ENCODE measurements at places on chromosomes 3 and 15. TPM values are rescaled to one million over a fixed set of nuclear protein-coding genes. Genes with fewer than 3 reads are reported as not detected.

MCTP2 gene
- 5.4 TPM for total RNA-seq

ADAMTS9 gene
- 53.8 TPM for total RNA-seq

LRRIQ4 gene
- 0.31 TPM for total RNA-seq

DNA sequence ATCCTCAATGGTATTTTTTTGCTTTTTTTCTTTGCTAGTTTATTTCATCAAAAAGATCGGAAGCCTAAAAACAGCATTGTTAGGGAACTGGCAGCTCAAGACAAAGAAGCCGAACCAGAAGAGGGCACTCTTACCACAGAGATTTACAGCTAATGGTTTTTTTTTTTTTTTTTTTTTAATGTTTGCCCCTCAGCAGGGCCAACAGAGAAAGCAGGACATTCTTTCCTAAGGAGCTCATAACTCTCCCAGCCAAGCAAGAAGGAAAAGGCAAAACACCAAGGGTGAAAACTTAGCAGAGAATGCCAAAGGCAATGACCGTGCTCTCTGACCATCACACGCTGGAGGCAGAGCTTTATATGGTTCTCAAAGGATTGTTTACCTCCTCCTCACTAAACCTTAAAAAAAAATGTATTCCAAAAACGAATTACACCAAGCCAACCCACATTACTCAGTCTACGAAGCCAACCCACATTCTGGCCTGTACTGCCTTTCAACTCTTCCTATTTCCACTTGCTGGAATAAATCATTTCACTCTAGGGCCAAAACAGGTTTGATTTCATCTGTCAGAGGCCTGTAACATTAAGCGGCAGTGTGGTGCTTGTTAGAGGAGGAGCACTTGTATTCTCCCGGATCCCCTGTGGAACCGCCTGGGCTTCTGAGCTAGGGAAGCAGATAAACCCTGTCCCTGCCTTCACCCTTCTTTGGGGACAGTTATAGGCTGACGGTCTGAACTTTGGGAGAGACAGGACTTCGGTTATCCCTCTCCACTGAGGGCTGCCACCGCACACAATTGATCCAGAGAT, 35.6 kb upstream of the GYG1 start:
- no peak for DNase-seq
- peaks cover 12% of the 10 kb centered on the region for H3K4me1 ChIP-seq
- no peaks in the 10 kb centered on the region for H3K27me3 ChIP-seq
- no peak overlapping the region for H3K4me3 ChIP-seq

DNA sequence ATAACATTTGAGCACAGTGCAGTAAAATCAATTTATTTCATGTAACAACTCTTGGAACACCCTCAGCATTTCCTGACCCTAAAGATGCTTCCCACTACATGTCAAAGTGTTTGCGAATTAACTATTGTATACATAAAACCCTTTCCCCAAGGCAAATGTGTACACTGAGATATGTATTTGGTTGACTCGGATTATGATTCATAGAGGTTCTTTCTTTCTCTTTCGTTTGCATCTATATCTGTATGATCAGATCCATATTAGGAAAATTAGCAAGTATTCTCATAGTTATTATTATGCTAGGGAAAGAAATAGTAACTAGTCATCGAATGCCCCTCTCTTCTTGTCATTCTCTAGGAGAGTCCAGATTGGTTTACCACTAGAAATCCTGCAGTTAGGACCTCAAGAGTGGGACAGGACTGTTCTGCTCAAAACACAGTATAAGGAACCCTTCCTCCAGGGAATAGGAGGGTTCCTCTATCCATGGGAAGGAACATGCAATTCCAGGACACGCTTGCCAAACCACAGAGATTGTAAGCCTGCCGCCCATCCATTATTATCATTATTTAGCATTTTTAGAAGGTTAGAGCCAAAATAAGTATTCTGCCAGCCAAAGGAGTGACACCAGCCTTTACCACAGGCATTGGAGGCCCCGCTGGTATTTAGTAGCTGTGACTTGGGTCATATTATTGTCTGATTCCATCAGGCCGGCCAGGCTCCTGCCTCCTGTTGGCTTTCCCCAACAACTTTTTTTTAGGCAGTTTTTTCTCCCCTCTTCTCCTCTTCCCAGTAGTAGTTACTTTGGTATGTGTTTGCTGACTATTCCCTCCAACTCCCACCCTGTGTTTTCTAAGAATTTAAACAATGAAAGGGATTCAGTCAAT, 100.7 kb downstream of the GALK2 start:
- no peaks in the 10 kb centered on the region for H3K27me3 ChIP-seq
- DNase-seq: no peak
- H3K4me3 ChIP-seq: no peak overlapping the region
- peaks cover 1% of the 10 kb centered on the region for H3K36me3 ChIP-seq
- no peaks in the 10 kb centered on the region for H3K4me1 ChIP-seq
- no peak overlapping the region for H3K27ac ChIP-seq

DNA sequence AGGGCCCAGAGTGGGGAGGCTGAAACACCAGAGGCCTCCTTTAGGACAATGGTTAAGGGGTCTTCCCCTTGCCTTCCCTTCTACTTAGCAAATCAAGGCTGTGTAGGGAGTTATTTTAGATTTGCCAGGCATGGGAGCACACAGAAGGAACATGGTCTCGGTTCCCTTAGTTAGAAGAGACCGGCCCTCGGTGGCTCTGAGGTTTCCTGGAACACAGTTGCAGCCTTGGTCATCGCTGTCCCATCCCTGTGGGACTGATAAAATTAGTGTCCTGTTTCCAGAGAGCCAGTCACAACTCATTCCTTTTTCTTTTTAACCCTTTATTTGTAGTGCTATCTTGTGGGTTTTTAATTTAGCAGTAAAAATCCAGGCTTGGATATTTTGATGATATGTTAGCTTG, 81.4 kb downstream of the CRTC3 start:
- no peaks in the 10 kb centered on the region for H3K27me3 ChIP-seq
- H3K4me1 ChIP-seq: peaks cover 16% of the 10 kb centered on the region
- peaks cover 14% of the 10 kb centered on the region for H3K36me3 ChIP-seq
- H3K27ac ChIP-seq: no peak overlapping the region
- no peak for DNase-seq
- no peak overlapping the region for H3K4me3 ChIP-seq

DNA sequence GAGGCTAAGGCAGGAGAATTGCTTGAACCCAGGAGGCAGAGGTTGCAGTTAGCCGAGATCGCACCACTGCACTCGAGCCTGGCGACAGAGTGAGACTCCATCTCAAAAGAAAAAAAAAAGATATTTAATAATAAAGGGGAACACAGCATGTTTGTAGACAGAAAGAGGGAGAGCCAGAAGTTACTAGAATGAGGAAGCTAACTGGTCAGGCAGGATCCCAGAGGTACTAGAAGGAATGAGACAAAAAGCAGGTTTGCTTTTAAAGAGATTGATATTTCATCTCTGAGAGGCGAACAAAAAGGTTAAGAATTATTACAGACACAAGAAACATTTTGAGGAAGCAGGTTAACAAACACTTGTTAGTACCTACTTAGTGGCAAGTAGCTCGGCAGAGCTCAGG, 9.2 kb downstream of the CD200R1 start:
- no peak overlapping the region for H3K4me3 ChIP-seq
- peaks cover 4% of the 10 kb centered on the region for H3K27me3 ChIP-seq
- H3K36me3 ChIP-seq: no peaks in the 10 kb centered on the region
- no peak overlapping the region for H3K27ac ChIP-seq

- no peak overlapping the region for H3K27ac ChIP-seq
- peaks cover 10% of the 10 kb centered on the region for H3K27me3 ChIP-seq
- peaks cover 7% of the 10 kb centered on the region for H3K4me1 ChIP-seq
- H3K4me3 ChIP-seq: peak overlapping the region; percentile 74
- no peak for DNase-seq
These were observed 1.8 kb downstream of the MTFMT start for GRCh38 chr15:65027593-65027992.

DNA sequence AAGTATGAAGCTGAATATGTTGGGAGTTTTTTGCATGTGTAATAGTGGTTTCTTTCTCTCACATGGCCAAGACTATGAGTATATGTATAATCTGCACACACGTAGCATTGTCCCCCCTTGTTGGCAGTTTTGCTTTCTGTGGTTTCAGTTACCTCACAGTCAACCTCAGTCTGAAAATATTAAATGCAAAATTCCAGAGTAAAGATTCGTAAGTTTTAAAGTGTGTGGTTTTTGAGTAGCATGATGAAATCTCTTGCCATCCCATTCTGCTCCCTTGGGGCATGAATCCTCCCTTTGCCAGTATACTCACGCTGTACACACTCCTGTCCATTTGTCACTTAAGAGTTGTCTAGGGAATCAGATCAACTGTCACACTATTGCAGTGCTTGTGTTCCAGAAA, 742.0 kb upstream of the CCDC54 start:
- H3K27ac ChIP-seq: no peak overlapping the region
- no peaks in the 10 kb centered on the region for H3K4me1 ChIP-seq
- no peak for DNase-seq
- no peaks in the 10 kb centered on the region for H3K27me3 ChIP-seq
- no peak overlapping the region for H3K4me3 ChIP-seq

GRCh38 chr3:181839916-181840297, 128.2 kb downstream of the SOX2 start:
- H3K27ac ChIP-seq: peak overlapping the region; percentile 92
- no peaks in the 10 kb centered on the region for H3K36me3 ChIP-seq
- H3K4me3 ChIP-seq: no peak overlapping the region
- DNase-seq: no peak
- H3K27me3 ChIP-seq: no peaks in the 10 kb centered on the region
